ENCODE measurements at places on chromosomes 7 and 10.

- DNase-seq = no peak
Measured at GRCh38 chr7:107309296-107309695, 140.5 kb downstream of the HBP1 start.

- DNase-seq = no peak
Measured at GRCh38 chr10:30176776-30177533, 117.6 kb upstream of the JCAD start.

DNA sequence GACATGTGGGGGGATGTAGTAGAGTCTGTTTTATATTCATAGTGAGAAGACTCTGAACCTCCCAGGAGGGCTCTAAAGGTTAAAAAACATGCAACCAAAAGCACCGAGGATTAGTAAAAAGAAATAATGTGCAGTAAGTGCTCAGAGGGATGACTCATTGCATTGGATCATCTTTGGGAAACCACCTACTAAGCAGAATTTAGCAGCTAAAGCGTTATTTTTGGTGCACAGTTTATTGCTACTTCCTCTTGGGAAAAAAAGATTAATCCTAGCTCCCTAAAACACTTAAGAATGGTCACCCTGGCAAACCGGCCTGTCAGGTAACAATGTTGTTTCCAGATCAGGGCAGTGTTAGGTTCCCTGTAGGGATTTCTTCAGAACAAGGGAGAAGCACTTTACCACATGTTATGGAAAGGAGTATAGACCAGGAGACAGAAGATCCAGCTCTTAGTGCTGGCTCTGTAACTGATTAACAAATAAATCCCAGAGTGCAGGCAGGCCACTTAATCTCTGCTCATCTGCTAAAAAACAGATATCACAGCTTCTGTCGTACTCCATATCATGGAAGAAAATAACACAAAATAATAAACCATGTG is 44.8 kb upstream of the FAM133B start:
- no peak for DNase-seq

- no peak for DNase-seq
Measured at GRCh38 chr7:93728292-93728691, 153.8 kb upstream of the CALCR start.

GRCh38 chr7:6394114-6394513 is 53.6 kb downstream of the DAGLB start:
- DNase-seq = no peak

DNA sequence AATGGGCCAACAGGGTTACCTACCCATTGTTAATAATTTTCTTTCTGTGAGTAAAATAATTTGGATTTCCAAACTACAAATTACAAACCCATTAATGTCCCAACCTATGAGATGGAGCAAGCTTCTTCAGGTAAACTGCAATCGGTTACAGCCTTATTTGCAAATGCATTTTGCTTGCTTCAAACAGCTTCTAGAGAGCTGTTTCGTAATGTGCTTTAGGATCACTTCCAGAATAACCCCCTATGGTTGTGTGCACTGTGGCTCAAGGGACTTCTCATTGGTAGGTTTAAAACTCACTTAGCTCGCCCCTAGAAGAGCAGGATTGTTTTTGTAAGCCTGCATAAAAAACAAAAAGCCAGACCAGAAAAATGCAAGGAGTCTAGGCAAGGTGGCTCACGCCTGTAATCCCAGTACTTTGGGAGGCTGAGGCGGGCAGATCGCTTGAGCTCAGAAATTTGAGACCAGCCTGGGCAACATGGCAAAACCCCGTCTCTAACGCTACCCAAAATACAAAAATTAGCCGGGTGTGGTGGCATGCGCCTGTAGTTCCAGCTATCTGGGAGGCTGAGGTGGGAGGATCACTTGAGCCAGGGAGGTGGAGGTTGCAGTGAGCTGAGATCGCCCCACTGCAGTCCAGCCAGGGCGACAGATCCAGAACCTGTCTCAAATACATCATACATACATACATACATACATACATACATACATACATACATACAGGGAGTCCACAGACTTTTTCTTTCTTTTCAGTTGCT is 3.3 kb upstream of the MAP3K8 start:
- DNase-seq = no peak

GRCh38 chr7:107047902-107048782 is 3.6 kb downstream of the PRKAR2B start:
- DNase-seq = no peak

DNA sequence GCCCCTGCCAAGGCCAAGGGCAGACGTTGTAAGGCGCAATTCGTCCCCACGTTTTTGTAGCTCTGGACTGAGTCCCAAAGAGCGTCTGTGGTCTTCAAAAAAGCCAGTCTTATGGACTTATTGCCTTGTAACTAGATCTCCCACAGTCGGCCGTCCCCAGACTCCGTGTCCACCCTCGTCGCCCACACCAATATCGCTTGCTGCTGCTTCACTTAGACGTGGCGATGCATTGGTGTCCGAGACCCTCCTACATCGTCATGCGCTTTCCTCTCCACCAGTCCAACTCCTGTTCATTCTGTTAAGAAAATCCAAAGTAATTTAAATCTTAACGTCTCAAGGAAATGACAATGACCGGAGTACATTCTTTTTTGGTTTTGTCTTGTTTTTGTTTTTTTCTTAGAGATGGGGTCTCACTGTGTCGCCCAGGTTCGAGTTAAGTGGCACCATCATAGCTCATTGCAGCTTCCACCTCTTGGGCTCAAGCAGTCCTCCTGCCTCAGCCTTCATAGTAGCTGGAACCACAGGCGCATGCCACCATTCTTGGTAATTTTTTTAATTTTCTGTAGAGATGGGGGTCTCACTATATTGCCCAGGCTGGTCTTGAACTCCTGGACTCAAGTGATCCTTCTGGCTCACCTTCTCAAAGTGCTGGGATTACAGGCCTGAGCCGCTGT is 851 bp downstream of the KIFBP start:
- no peak for DNase-seq

DNA sequence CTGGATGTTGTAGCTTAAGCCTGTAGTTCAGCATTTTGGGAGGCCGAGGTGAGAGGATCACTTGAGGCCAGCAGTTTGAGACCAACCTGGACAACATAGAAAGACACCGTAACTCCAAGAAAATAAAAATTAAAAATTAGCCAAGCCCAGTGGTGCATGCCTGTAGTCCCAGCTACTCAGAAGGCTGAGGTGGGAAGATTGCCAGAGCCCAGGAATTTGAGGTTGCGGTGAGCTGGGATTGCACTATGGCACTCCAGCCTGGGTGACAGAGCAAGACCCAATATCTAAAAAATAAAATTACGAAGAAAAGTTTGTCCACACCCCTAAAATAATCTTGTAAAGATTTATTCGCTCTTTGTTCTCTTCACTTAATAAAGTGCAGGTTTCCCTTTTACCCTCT is 951.0 kb downstream of the TYW1 start:
- no peak for DNase-seq
